Astrocyte of the hippocampus (primary cell): ENCODE measurements at places on chromosomes 7 and 10.

DNA sequence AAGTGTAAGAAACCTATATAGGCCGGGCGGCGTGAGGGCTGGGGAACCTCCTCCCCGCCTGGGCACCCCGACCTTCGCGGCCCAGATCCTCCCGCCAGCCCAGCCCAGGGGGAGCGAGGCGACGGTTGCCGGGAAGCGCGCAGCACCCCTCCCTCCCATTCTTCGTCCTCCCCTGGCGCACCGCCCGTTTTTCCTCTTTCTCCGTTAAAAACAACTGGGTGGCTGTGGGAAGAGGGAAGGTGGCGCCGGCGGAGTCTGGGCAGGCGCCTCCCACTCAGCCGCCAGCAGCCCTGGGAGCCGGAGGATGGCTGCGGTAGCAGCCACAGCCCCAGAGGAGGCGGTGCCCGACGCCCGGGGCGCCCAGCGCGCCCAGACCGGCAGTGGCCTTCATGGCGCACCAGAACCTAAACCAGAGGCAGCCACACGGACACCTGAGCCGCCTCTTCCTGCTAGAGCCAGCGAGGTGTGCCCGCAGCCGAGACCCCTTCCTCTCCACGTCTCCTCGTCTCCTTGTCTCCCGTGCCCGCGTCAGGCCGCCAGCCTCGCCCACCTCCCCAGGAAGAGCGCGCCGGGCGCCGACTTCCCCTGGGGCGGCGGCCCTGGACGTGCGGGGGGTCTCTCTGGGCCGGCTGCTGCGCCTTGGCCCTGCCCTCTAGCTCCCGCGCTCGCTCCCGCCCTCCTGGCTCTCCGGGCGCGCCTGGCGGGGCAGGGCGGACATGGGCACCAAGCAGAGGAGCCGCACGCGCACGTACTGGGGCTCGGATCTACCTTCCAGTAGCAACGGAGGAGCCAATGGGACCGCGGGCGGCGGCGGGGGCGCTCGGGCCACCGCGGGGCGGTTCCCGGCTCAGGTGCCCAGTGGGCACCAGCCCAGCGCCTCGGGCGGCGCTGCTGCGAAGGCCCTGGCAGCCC, 32.8 kb upstream of the SFTPD start:
- DNase-seq: peak; percentile 82

- DNase-seq: no peak
Observed at GRCh38 chr10:49597426-49598163, 12.5 kb upstream of the SLC18A3 start.

- DNase-seq: no peak
Observed at GRCh38 chr7:42761486-42761885, 150.4 kb downstream of the C7orf25 start.

- peak; percentile 83 for DNase-seq
Observed at GRCh38 chr7:101527844-101528667, 101.0 kb downstream of the MYL10 start.

- DNase-seq: no peak
Observed at GRCh38 chr7:33809228-33809627, 96.1 kb upstream of the BMPER start.

DNA sequence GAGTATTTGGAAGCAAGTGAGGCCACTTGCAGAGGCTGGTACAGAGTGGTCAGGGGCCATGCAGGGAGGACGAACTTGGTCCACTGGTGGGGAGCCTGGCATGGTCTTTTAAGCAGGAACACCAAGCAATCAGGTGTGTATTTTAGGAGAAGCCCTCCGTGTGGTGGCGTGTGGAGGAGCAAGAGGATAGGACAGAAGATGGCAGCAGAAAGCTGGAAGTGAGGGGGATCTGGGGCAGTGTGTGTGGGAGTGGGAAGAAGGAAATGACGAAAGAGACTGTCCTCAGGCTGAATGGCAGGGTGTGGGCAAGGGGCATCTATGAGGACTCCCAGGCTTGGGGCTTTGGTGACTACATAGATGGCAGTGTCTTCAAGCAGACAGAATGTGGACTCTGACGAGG, 51.2 kb downstream of the TEX36 start:
- no peak for DNase-seq

- no peak for DNase-seq
Observed at GRCh38 chr7:132511921-132512320, 64.3 kb downstream of the PLXNA4 start.

- no peak for DNase-seq
Observed at GRCh38 chr10:3750006-3750816, 34.8 kb downstream of the KLF6 start.

- DNase-seq: no peak
Observed at GRCh38 chr7:105897999-105898398, 21.6 kb upstream of the ATXN7L1 start.

DNA sequence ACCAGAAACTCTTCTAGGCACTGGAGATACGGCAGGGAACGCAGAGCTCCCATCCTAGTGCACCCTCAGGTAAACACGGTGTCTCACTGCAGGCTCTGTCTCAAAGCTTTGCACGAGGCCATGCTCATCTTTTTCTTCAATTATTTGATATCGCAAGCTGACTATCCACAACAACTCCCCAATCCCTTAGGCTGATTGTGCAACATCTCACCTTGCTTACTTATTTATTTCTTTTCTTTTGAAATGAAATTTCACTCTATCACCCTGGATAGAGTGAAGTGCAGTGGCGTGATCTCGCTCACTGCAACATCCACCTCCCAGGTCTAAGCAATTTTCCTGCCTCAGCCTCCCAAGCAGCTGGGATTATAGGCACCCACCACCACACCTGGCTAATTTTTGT, 12.4 kb downstream of the ITIH2 start:
- no peak for DNase-seq

- DNase-seq: no peak
Observed at GRCh38 chr10:76399226-76399625, 967.8 kb downstream of the LRMDA start.

DNA sequence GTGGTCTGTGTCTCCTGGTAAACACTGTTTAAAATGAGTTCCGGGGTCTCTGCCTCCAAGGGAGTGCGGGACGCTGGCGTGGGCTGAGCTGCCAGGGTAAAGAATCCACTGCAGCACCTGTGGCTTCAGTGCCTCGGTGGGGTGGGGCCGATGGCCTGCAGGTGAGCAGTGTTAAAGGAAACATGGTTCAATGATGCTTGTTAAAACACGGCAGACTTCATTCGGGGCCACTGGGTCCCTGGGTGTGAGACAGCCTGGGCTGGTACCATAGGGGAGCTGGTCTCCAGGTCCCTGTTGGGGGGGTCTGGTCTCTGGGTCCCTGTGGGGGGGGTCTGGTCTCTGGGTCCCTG, 24.9 kb upstream of the KNDC1 start:
- no peak for DNase-seq

GRCh38 chr10:43408331-43408709, 666 bp downstream of the HNRNPF start:
- DNase-seq: no peak

GRCh38 chr10:70714245-70714644, 41.9 kb downstream of the ADAMTS14 start:
- no peak for DNase-seq

DNA sequence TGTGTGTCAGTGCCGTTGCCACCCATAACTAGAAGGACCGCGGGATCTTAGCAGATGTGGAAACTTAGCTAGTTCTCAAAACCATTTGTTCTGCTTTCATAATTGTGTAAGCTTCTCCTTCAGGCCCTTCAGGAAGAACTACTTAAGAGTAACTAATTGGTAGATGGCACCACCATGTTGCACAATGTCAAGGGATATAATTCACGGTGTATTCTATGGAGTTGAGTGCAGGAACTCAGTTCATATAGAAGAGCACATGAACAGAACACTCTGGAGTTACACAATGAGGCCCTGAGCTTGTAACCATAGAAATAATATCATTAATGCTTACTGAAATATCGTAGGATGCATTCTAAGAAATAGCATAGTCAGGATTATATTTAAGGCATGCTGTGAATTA, 126.5 kb upstream of the GAD2 start:
- no peak for DNase-seq

GRCh38 chr10:75042292-75042974, 69.0 kb upstream of the SAMD8 start:
- peak; percentile 69 for DNase-seq

DNA sequence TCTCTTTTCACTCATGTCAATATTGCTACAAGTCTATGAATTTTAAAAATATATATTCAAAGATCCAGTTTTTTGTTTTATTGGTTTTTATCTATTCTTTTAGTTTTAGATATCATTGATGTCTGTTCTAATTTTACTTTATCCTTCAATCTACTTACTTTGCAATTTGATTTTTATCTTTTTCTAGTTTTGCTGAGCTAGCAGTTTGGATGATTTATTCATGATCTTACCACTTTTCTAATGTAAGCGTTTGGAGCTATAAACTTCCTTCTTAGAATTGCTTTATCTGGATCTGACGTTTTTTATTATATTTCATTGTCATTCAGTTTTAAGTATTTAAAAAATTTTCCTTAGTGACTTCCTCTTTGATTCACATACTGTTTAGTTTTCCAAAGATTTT, 664.5 kb upstream of the VSTM2A start:
- no peak for DNase-seq

DNA sequence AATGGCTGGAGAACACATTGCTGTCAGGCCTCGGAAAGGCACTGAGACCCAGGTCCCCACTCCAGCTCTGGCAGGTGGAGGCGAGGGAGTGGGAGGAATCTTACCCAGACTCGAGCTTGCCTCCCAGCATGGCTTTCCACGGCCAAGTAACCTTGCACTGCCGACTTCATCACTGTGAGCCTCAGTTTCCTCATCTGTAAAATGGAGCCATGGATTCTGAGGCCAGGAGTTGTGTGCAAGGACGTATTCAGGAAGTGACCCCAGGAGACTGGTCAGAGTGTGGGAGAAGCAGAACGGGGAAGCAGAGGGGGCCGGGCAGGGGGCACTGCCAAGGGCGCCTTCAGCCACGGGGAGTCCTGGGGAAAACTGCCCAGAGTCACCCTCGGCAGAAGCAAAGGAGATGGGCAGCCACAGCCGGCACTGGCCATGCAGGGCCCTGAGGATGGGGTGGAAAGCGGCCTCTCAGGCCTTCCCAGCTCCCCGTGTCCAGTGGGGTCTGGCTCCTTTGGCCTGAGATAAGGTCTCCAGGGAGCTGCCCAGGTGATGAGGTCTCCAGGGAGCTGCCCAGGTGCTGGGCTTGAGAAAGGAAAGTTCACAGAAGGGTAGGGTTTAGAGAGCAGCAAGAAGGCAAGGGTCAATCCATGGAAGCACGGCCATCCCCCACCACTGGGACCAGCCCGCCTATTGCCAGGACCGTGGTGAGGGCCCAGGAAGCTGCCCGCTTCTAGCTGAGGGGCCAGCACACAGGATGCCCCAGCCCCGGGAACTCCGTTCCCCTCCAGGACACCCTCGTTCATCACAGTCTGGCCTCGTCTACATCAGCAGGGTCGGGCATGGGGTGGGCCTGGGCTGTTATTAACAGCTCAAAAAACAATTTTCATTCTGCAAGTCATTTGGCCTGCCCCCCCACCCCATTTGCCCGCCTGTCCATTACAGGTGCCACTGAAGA, 34.3 kb upstream of the EN2 start:
- DNase-seq: no peak

DNA sequence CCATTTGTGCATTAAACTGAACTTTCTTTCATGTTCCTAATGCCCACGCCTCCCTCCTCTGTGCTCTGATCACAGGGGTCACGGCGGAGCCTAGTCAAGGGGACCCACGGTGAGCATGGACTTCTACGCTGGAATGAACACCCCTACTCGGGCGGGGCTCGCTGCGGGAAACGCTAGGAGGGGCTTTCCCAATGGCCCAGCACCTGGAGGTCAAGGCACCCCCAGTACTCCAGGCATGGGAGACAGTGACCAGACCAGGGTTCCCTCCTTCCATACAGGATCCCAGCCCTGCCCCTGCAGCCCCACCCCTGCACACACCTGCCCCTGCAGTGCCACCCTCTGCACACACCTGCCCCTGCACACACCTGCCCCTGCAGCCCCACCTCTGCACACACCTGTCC, 27.1 kb upstream of the NKX6-2 start:
- DNase-seq: no peak

GRCh38 chr10:75294866-75295701, 59.3 kb upstream of the COMTD1 start:
- peak; percentile 97 for DNase-seq

- DNase-seq: peak; percentile 1
Observed at GRCh38 chr10:107163076-107163855, 1.2 kb downstream of the SORCS1 start.

GRCh38 chr10:105241254-105241653, 600.2 kb downstream of the SORCS3 start:
- no peak for DNase-seq

GRCh38 chr7:133114519-133114918, 32.6 kb upstream of the CHCHD3 start:
- no peak for DNase-seq

GRCh38 chr7:5435291-5436002, 11.8 kb upstream of the TNRC18 start:
- no peak for DNase-seq

DNA sequence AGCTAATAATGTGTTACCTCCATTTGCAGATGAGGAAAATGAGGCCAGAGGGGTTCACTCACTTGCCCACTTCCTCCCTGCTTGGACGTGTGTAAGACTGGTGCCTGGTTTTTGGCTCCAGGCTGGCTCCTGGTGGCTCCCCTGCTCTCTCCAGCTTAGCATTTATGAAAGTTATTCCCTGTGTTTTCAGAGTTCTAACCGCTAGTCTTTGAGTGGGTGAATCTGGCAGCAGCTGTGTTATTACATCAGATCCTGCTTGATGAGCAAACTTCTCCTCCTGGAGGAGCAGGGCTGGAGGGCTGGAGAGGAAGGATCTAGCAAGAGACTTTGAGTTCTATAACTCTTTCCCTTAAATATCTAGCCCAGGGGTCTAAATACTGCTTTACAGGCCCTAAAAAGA, 80.9 kb upstream of the AGBL3 start:
- DNase-seq: peak; percentile 81

- DNase-seq: no peak
Observed at GRCh38 chr10:75527542-75527941, 96.1 kb downstream of the LRMDA start.

DNA sequence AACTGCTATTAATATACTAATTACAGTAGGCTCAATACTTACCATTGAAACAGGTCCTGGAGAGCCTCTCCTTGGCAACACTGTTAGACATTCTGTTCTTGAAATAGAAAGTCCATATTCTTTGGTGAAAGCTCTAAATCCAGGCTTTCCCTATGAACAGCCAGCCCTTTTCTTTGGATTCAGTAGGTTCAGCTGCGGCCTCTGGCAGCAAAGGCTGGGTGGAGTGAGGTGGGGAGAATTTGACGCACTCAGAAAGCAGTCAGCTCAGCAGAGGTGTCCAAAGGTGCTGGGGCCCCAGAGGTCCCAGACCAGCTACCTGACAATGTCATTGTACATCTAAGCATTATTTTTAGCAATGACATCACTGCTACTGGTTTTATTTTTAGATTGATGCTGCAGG, 146.1 kb downstream of the GRK5 start:
- no peak for DNase-seq

- no peak for DNase-seq
Observed at GRCh38 chr10:78658645-78659597, 409.8 kb upstream of the ZMIZ1 start.
